ENCODE measurements at places on chromosomes 1 and 21.

GRCh38 chr1:9609998-9610397, 21.3 kb downstream of the TMEM201 start:
- no peak for DNase-seq

GRCh38 chr21:45617021-45617921, 26.3 kb upstream of the PCBP3 start:
- DNase-seq, result no peak

DNA sequence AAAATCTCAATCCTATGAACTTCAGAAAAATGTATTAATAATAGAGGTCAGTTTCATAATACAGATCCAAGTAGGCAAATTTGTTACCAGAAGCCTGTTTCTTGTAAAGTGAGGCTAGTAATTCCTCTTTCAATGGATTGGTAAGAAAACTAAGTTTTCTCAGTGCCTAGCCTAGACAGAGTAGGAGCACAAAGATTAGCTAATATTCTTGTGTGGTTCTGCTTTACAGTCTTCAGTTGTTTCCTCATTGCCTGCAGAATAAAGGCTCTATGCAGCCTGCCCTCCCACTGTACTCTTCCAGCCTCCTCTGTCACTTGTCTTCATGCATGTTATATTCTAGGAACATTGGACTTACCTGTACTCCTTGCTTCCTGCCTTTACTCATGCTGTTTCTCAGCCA, 2.4 kb upstream of the PPP1R15B start:
- no peak for DNase-seq

DNA sequence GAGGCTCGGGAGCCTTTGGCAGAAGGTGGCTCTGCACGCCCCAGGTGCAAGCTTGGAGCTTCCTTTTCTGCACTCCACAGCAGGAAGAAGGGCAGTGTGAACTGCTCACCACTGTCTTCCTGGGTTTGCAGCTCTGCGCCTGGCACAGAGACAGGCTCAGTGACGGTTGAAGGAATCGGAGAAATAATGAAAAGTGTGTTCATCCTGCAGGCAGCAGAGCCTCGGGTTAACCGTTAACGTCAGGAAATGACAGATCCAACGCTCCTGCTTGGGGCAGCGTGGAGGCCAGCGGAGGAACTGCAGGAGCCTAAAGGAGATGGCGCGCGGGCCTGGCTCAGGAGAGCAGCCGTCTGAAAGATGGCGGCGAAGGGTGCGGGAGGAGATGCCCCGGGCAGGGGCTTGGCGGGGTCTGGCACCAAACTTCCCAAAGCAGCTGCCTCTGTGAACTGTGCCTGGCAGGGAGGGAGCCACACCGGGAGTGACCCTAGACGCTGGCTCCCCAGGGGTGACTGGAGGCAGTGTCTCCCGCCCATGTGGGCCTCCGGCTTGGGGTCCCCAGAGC, 10.9 kb upstream of the SAMD11 start:
- DNase-seq, result no peak

DNA sequence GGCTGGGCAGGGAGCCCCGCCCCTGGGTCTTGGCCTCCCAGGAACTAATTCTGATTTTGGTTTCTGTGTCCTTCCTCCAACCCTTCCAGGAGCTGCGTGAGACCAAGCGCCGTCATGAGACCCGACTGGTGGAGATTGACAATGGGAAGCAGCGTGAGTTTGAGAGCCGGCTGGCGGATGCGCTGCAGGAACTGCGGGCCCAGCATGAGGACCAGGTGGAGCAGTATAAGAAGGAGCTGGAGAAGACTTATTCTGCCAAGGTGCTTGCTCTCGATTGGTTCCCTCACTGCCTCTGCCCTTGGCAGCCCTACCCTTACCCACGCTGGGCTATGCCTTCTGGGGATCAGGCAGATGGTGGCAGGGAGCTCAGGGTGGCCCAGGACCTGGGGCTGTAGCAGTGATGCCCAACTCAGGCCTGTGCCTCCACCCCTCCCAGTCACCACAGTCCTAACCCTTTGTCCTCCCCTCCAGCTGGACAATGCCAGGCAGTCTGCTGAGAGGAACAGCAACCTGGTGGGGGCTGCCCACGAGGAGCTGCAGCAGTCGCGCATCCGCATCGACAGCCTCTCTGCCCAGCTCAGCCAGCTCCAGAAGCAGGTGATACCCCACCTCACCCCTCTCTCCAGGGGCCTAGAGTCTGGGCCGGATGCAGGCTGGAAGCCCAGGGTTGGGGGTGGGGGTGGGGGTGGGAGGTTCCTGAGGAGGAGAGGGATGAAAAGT, 18.5 kb upstream of the SEMA4A start:
- no peak for DNase-seq

GRCh38 chr1:150056407-150056806, 11.2 kb upstream of the VPS45 start:
- DNase-seq, result no peak
